ENCODE measurements at places on chromosomes 4 and X.

DNA sequence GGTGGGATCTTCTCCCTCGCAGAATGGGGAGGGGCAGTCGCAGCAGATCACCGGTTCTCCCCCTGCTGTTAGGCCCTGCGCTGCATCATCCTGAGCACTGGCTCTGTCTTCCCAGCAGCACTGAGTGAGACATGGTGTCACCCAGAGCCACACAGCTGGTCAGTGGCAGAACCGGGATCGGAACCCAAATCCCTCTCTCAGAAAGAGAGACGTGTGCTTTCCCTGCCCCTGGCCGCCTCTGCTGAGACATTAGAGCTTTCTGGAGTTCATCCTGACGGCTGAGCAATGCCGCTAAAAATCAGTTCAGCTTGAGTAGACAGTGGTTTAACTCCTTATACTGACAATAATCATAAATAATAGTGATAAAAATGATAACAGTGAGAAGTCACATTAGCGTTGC is 87.9 kb downstream of the EVC start:
- DNase-seq: no peak
- H3K36me3 ChIP-seq: no peaks in the 10 kb centered on the region
- no peaks in the 10 kb centered on the region for H3K4me1 ChIP-seq
- H3K27ac ChIP-seq: no peak overlapping the region

DNA sequence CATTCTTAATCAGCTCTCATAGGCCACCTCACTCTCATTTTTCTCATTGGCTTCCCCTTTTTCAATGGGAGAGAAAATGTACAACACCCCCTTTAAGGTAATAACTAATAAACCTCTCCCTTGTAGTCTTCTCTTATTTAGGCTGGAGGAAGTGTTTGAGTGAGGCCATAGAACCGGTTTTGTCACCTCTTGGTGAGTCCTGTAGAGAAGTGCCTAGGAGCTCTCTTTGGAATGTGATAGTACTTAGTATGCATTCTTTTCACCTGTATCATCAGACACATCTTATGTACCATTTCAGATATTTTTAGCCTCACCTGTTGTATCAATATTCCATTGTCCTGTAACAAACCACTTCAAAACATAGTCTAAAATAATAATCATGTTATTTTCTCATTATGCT is 3.5 kb upstream of the TAB3 start:
- DNase-seq: no peak
- H3K4me3 ChIP-seq: no peak overlapping the region
- no peaks in the 10 kb centered on the region for H3K27me3 ChIP-seq
- H3K27ac ChIP-seq: no peak overlapping the region
- peaks cover 12% of the 10 kb centered on the region for H3K4me1 ChIP-seq

DNA sequence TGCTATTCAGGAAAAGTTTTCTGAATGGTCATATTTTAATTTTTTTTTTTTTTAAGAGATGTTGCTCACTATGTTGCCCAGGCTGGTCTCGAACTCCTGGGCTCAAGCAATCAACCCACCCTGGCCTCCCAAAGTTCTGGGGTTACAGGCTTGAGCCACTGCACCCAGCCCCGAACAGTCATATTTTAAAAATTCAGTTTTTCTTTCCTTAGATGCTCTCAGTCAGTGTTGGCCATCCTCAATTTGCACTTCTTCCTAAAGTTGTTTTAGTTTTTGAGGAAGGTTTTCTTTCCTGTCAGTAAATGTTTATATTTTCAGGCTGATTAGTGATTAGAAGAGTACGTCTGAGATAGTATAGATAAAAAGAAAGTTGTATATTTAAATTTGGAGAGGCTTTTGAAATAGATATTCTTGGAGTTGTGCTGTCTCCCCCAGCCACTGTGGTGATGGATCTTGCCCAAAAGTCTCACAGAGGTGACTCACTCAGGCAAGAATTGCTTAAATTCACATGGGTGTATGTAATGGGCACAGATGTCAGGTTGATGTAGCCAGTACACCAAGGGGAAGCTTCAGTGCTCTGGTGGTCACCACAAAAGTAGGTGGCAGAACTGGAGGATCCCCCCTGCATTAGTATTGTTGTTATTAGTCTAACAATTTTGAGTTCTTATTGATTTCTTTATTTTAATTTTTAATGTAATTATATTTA is 72.2 kb upstream of the ELOVL6 start:
- DNase-seq: no peak
- H3K27me3 ChIP-seq: no peaks in the 10 kb centered on the region
- no peak overlapping the region for H3K27ac ChIP-seq
- H3K36me3 ChIP-seq: no peaks in the 10 kb centered on the region

DNA sequence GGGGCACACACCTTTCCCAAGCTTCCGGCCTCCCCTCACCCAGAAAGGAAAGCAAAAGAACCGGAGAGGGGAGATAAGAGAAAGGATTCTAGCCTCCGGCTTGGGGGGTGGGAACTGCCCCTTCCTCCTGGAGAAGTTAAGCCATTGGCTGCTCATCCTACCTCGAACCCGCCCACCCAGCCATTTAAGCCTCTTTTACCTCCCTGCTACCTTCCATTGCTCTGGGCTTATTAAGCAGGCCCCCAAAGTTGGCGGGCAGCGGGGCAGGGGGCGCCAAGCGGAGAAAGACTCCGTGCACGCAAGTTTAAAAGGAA is 2.3 kb downstream of the MAML3 start:
- peak overlapping the region; percentile 71 for H3K4me3 ChIP-seq
- no peaks in the 10 kb centered on the region for H3K36me3 ChIP-seq
- no peaks in the 10 kb centered on the region for H3K27me3 ChIP-seq

DNA sequence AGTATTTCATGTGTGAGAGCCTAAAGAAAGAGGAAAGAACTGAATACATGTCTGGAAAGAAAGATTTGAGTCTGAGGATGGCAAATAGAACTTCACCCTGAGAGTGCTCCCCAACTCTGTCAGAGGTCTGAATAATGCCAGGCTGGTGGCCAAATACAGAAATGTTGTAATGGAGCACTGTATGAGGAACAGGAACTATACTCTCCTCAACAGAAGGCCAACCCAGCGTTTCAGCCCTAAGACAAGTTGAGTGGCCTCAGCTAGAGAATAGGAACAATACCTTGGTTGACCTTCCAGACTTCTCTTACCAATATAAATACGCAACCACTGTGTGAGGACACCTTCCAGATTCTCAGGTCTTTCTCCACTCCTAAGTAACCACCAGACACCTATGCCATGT is 94.5 kb upstream of the STIM2 start:
- no peak for DNase-seq
- no peak overlapping the region for H3K4me3 ChIP-seq
- no peak overlapping the region for H3K27ac ChIP-seq

DNA sequence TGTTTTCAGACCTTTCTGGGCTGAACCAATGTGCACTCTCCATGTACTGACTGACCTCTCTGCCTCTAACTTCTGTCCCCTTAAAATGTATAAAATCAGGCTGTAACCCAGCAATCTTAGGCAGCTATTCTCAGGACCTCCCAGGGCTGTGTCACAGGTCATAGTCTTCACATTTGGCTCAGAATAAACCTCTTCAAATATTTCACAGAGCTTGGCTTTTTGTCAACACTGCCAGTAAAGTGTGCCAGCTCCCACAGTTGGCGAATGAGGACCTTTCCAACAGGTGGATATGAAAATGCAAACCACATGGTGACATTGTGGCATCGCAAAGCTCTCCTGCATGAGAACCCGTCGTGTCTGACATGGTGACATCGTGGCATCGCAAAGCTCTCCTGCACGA is 76.4 kb downstream of the ACOX3 start:
- H3K4me3 ChIP-seq: no peak overlapping the region
- DNase-seq: no peak
- no peak overlapping the region for H3K27ac ChIP-seq
- no peaks in the 10 kb centered on the region for H3K36me3 ChIP-seq

DNA sequence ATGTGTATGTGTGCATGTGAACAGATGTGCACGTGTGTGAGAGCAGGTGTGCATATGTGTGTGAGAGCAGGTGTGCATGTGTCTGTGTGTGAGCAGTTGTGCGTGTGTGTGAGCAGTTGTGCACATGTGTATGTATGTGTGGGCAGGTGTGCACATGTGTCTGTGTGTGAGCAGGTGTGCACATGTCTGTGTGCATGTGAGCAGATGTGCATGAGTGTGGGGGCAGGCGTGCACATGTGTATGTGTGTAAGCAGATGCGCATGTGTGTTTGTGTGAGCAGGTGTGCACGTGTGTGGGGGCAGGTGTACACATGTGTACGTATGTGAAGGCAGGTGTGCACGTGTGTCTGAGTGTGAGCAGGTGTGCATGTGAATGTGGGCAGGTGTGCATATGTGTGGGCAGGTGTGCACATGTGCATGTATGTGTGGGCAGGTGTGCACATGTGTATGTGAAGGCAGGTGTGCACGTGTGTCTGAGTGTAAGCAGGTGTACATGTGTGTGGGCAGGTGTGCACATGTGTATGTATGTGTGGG is 66.5 kb upstream of the LRPAP1 start:
- H3K27me3 ChIP-seq: no peaks in the 10 kb centered on the region
- H3K4me1 ChIP-seq: no peaks in the 10 kb centered on the region
- H3K4me3 ChIP-seq: no peak overlapping the region
- no peak for DNase-seq
- no peaks in the 10 kb centered on the region for H3K36me3 ChIP-seq

GRCh38 chrX:140712413-140713173 is 3.0 kb downstream of the LINC00632 start:
- DNase-seq: peak; percentile 46
- H3K4me1 ChIP-seq: no peaks in the 10 kb centered on the region
- H3K27ac ChIP-seq: no peak overlapping the region

GRCh38 chr4:38724475-38724808 is 58.3 kb downstream of the TLR10 start:
- no peak overlapping the region for H3K4me3 ChIP-seq
- H3K27me3 ChIP-seq: no peaks in the 10 kb centered on the region
- no peak overlapping the region for H3K27ac ChIP-seq
- no peak for DNase-seq
- H3K36me3 ChIP-seq: no peaks in the 10 kb centered on the region

DNA sequence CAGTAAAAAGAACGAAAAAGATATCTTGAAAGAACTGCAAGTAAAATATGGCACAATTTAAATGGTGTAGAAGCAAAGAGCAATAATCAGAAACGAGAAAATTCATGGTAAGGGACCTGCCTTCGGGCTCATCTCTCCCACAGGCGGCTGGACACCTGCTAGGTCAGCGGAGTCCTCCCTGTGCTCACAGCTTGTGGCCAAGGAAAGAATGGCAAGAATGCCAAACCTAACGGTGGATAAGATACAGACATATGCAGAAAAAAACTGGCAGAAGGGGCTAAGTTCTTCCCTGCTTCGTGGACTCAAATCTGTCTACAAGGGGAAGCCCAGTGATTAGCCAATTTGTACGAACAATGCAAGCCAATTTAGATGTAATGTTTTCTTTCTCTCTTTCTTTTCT is 152.1 kb upstream of the VCX start:
- H3K36me3 ChIP-seq: no peaks in the 10 kb centered on the region
- H3K27ac ChIP-seq: no peak overlapping the region
- H3K27me3 ChIP-seq: no peaks in the 10 kb centered on the region

DNA sequence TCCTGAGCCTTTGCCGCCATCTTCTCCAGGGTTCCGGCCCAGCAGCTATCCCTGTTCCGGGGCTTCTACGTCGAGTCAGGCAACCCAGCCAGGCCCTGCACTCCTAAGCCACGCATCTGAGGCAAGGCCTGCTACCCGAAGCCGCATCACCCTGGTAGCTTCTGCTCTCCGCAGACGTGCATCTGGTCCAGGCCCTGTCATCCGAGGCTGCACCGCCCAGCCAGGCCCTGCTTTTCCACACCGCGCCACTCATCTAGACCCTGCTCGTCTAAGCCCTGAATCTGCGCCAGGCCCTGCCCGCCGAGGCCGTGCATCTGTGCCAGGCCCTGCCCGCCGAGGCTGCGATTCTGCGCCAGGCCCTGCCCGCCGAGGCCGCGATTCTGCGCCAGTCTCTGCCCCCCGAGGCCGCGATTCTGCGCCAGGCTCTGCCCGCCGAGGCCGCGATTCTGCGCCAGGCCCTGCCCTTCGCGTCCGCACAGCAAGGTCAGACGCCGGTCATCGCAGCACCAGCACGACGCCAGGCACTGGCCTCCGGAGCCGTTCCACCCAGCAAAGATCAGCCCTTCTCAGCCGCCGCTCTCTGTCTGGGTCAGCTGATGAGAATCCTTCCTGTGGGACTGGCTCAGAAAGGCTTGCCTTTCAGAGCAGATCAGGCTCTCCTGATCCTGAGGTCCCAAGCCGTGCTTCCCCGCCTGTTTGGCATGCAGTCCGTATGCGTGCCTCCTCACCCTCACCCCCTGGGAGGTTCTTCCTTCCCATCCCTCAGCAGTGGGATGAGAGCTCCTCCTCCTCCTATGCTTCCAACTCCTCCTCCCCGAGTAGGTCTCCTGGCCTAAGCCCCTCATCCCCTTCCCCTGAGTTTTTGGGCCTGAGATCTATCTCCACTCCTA is 75.1 kb downstream of the NUDT10 start:
- no peaks in the 10 kb centered on the region for H3K4me1 ChIP-seq
- no peak overlapping the region for H3K27ac ChIP-seq
- no peaks in the 10 kb centered on the region for H3K27me3 ChIP-seq

DNA sequence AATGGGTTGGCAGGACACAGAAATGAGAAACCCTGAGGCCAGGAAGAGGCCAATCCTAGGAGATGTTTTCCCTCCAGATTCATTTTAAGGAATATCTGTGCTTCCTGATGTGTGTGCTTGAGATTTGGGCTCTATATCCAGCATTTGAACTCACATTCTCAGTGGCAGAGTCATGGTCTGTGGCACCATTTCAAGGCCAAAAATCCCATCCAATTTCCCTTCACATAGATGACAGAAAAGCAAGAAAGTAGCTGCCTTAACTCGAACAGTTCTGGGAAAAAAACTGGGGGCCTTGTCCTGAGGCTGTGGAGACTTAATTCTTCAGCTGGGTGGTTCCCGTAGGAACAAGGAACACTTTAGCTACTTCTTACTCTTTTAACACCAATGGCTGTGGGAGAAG is 27.4 kb downstream of the TAF7L start:
- no peaks in the 10 kb centered on the region for H3K36me3 ChIP-seq
- DNase-seq: no peak
- H3K4me1 ChIP-seq: no peaks in the 10 kb centered on the region
- no peak overlapping the region for H3K27ac ChIP-seq
- H3K27me3 ChIP-seq: no peaks in the 10 kb centered on the region
